GM06990 (cell line): ENCODE measurements at places on chromosomes 6 and 20.

DNA sequence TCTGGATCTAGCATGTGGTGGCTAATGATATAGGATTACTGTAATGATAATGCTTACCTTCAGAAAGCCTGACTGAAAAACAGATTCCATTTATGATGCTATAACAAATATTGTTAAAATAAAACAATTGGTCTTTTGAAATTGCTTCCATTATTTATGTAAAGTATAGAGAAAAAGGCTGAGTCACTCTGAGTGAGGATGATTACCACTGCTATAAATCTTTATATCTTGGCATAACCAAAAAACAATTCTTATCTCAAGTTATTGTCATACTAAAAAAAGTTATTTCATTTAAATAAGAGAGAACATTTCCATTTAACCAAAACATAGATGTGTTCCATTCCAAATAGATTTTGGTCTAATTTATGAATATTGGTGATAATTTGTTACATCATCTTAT lies 53.0 kb upstream of the DST start:
- DNase-seq = no peak

GRCh38 chr20:47998736-47999135 lies 213.5 kb upstream of the SULF2 start:
- no peak for DNase-seq

DNA sequence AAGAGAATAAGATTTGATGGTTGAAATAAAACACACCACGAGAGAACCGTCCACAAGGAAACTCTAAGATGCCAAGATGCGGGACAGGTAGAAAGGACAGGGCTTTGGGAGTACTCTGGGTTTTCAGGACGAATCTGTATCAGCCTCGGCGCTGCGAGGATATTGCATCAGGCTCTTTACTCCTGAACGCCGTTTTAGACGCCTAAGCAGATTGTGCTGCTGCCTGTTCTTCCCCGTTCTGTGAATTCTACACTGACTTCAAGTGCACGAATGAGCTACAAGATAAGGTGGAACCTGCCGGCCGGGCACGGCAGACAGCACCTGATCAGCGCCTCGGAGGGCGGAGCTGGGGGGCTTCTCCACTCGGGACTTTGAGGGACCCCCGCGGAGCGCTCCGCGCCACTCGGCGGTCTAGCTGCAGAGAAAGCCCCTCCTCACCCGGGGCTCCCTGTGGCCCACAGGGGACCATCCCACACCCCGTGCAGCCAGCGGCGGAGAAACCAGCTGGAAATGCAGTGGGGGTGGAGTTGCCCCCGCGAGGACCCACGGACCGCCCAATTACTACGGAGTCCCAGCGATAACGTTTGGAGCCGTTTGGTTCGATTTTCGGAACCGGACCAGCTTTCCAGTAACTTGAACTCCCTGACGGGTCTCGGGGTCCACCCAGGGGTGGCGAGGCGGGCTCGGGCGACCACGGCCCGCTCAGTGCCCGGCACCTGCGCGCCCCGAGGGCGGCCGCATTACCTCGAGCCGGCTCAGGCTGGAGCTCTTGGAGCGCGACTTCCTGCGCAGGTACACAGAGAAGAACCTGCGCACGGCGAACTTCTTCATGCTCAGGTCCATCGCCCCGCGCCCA lies 646 bp downstream of the RPS6KA2 start:
- DNase-seq = no peak

- DNase-seq = no peak
Measured at GRCh38 chr20:19835533-19836222, 77.6 kb downstream of the RIN2 start.

DNA sequence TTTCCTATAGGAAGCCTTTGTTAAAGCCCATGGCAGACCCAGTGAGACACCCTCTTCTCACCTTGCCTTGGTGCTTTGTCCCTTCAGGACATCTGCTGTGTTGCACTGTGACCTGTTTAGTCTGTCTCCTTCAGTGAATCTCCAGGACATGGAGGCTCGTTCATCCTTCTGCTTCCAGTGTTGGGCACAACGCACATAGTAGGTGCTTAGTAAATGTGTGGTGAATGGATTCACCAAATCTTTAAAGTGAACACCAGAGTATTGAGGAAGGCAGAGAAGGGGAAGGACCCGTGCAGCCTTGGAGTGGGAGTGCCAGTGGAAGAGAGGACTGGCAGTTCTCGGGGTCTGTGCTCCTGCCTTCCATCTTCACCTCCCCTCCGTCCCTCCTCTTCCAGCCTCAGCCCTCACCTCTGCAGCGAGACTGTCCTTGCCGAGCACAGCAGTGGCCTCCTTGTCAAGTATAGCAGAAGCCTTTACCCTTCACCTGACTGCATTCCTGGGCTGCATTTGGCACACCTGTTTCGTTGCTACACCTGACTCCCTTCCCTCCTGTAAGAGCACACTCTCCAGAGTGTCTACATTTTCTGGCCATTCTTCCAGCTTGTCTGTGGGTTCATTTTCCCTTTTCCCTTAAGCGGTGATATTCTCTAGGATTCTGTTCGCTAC lies 49.2 kb downstream of the ARID1B start:
- DNase-seq = no peak

DNA sequence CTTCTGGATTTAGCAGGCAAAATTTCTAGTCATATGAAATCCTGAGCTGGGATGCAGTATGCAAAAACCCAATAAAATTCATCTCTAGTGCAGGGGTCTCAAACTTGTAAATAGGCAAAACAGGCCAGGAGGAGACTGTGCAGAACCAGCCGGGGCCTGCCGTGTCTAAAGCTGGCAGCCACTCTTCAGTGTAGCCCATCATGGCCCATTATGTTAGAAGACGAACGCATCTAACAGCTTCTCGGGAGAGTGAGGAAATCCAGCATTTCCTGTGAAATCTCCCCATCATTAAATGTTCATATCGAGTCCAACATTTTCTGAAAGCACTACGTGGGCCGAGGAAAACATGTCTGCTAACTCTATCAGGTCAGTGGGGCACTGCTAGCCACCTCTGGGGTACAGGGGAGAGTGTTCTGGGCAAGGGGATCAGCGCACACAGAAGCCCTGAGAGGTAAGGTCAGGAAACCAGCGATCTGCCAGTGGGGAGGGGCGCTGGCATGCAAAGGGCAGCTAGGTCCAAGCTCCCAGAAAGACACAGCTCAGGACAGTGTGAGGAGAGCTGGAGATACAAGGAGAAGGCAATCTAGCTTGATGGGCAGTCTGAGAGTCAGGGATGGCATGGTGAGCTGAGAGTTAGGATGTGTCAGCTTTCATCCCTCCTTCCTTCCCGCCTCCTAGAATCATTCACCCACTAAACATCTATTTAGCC lies 144.2 kb downstream of the PREX1 start:
- DNase-seq = no peak

DNA sequence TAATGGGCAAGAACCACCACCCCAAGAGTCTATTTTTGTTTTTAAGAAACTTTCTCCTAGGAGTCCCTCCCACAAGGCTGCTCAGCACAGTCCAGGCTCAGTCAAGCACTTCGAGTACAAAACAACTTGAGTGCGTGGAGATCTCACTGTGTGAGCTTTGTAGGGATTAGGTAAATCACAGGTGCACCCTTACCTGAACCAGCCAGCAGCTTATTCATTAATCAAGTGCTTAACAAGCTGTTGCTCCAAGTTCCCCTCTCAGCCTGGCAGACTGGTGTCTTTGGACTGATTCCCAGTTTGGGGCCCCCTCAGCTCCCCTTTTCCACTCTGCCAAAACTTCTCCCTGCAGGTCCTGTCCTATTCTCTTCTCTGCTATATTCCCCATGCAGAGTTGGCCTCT lies 133.1 kb downstream of the LY86 start:
- DNase-seq = no peak

- DNase-seq = no peak
Measured at GRCh38 chr6:41921712-41921998, 356 bp downstream of the BYSL start.

GRCh38 chr6:96563853-96564252 lies 925 bp downstream of the FHL5 start:
- DNase-seq = no peak
